IgD-negative memory B cell (primary cell): ENCODE measurements at places on chromosomes 5 and 9. TPM values are rescaled to one million over a fixed set of nuclear protein-coding genes. Genes with fewer than 3 reads are reported as not detected.

The ROR2 gene
- not detected for polyA plus RNA-seq

The TAF1L gene
- not detected for polyA plus RNA-seq

The AIF1L gene
- not detected for polyA plus RNA-seq

The NTRK2 gene
- polyA plus RNA-seq = not detected

The TMC1 gene
- polyA plus RNA-seq = not detected
